ENCODE measurements at places on chromosomes 6 and 20. TPM values are rescaled to one million over a fixed set of nuclear protein-coding genes. Genes with fewer than 3 reads are reported as not detected.

CLIC5 gene
- total RNA-seq = not detected

SNHG17 gene
- total RNA-seq = 24.2 TPM

SERPINB6 gene
- total RNA-seq = 38.7 TPM

DAAM2 gene
- total RNA-seq = 5.2 TPM

ANGPT4 gene
- 0.03 TPM for total RNA-seq

ZBTB12 gene
- total RNA-seq = 7.5 TPM

DUSP15 gene
- 1.9 TPM for total RNA-seq

BPI gene
- 0.09 TPM for total RNA-seq

PRKN gene
- total RNA-seq = 0.57 TPM

SIRPD gene
- total RNA-seq = not detected

IRF4 gene
- total RNA-seq = not detected

BNIP5 gene
- total RNA-seq = not detected

KIF3B gene
- total RNA-seq = 13.9 TPM

HLA-DRA gene
- 0.46 TPM for total RNA-seq

BEND6 gene
- total RNA-seq = 9.0 TPM

GRM1 gene
- total RNA-seq = not detected

OR12D3 gene
- not detected for total RNA-seq

SIRPG gene
- total RNA-seq = not detected

MYLK2 gene
- 3.0 TPM for total RNA-seq

SIRPB2 gene
- total RNA-seq = not detected

AURKA gene
- 115 TPM for total RNA-seq

DCDC2 gene
- total RNA-seq = 0.51 TPM

RAB32 gene
- total RNA-seq = 143 TPM

SMOC2 gene
- total RNA-seq = not detected

TMEM74B gene
- total RNA-seq = 0.06 TPM

SLC17A9 gene
- total RNA-seq = 0.91 TPM

TAGAP gene
- total RNA-seq = not detected

THBD gene
- total RNA-seq = 5.1 TPM

C20orf141 gene
- not detected for total RNA-seq

MCHR2 gene
- total RNA-seq = not detected

CGAS gene
- total RNA-seq = 46.2 TPM

TRIM38 gene
- 5.4 TPM for total RNA-seq

DNAH8 gene
- total RNA-seq = not detected

FAXC gene
- 12.2 TPM for total RNA-seq

ZSCAN23 gene
- total RNA-seq = 8.4 TPM

SRMS gene
- total RNA-seq = not detected

HUS1B gene
- 2.9 TPM for total RNA-seq

BLTP3A gene
- total RNA-seq = 7.1 TPM

NR2E1 gene
- 2.1 TPM for total RNA-seq

SDHAF4 gene
- total RNA-seq = 7.3 TPM
